Stimulated activated CD4-positive, alpha-beta T cell treated with anti-CD3 and anti-CD28 coated beads, Interleukin-2, amount 100 ng/mL, for 48 hours (primary cell): ENCODE measurements at places on chromosomes 11 and 22.

DNA sequence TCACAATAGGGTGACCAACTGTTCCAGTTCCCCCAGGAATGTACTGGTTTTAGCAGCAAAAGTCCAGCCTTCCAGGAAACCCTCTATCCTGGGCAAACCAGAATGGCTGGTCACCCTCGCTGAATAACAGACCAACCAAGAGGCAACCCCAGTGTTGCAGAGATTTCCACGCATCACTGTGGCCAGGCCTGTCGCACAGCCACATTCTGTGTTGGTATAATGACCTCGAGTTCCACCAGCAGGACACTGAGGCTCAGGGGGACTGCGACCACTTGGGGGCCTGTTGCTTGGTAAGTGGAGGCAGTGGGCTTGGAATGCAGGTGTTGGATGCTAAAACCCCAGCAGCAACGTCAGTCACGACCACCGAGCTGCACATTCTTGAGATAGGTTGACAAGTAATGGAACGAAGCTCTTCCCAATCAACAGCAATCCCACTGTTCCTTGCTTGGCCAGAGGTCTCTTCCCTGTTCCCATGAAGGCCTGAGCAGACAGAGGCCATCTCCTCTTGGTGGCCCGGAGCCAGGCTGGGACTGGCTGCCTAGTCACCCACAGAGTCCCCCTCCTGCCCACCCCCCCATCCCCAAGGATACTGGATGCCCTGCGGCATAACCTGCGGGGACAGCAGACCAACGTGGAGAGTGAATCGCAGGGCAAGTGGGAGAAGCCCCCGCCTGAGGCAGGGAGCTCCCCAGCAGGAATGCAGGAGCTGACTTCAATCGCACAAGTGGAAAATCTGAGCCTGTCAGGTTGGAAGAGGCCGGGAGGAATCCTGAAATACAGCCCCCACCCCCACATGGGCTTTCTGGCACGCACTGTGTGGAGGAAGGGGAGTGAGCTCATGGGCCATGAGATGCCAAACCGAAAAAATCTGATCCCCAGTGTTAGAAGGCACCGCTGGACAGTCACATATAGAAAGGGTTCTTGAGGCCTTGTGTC, 43.4 kb upstream of the MN1 start:
- DNase-seq: no peak

- DNase-seq: no peak
These were observed 225.8 kb downstream of the ETS1 start for GRCh38 chr11:128361451-128362020.

DNA sequence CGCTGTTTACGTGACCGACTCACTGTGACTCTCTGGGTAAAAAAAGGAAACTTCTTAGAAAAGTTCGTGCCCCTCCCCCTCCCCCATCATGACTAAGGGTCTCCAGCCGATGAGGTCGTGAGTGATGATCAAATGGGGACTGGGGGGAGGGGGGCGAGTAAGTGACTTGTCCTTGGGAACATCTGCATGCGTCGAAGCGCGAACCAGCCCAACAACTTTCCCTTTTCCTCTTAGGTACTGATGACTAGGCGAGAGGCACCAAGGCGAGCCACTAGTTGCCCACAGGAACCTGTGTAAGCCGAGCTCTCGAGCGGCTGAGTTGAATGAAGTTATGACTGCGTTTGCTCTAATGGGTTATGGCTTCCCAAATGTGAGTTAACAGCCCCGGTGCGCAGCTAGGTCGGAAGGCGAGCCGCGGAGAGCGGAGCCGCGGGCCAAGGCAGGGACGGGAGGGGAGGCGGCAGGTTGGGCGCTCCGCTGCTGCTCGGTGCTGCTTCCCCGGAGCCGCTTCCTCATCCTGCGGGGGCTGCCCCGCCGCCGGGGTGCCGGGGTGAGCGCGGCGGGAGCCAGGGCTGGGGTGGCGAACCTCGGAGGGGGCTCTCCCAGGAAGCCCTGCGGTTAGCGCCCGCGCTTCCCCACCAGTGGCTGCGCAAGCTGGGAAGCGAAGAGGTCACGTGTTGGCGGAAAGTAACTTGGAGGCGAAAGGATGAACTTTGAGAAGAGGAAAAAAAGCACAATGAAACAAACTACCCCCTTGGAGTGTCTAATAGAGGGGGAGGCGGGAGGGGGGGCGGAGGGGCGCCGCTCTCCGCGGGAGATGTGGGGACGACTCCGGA, 22.1 kb upstream of the BDNF start:
- no peak for DNase-seq

DNA sequence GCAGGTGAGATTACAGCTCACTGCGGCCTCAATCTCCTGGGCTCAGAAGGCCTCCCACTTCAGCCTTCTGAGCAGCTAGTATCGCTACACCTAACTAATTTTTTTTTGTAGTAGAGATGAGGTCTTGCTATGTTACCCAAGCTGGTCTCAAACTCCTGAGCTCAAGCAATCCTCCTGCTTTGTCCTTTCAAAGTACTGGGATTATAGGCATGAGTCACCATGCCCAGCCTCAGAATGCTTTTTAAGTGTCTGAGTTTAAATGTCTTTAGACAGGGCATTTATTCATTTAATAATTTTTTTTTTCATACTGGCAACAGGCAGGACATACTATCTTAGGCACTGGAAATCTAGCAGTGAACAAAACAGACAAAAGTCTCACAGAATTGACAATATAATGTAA, 27.7 kb downstream of the LRP4 start:
- no peak for DNase-seq

DNA sequence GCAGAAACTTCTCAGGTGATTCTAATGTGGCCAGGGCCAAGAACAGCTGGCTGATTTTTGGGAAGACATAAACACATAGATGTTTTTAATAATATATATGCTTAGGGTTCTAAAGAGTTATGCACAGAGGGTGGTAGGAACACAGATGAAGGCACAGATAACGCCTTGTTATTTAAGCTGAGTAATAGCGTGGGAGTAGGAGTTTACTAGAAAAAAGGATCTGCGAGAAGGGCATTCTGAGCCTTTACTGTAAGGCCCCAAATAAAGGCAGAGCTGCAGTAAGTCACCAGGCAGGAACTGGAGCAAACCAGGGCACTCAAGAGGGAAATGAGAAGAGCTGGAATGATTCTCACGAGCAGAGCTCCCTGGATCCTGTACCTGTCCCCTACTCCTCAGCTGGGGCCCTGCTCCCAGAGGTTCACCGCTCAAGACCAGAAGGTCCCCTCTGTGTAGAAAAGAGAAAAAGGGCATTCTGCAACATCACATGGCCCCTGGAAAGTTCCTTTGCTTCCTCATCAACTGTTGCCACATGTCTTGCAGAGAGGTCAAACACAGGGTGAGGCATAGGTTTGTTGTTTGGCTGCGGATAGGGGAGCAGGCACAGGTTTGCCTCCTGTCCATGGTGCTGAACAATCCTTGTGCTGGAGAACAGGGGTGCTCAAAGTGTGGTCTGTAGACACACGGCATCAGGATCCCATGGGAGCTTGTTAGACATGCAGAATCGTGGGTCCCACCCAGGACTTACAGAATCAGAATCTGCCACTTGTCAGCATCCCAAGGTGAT, 125.7 kb downstream of the TENM4 start:
- DNase-seq: no peak

- DNase-seq: no peak
These were observed 65.2 kb downstream of the NFAM1 start for GRCh38 chr22:42366806-42367581.

DNA sequence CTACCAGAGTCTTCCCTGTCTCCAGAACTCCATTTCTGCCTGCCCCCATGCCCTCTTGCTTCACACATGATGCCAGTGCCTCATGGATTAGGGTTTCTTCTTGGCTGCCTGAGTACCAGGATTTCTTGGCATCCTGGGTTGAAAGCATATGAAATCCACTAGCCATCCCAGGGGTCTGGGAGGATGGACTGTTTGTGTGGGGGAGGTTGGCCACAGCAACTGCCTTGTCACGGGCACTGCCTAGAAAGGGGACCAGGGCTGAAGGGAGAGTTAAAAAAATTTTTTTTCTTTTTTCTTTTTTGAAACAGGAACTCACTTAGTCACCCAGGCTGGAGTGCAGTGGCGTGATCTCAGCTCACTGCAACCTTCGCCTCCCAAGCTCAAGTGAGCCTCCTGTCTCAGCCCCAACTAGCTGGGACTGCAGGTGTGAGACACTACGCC, 4.2 kb downstream of the USP35 start:
- no peak for DNase-seq

- DNase-seq: no peak
These were observed 224.6 kb upstream of the PLET1 start for GRCh38 chr11:112485280-112485679.

- DNase-seq: no peak
These were observed 62.3 kb downstream of the DEUP1 start for GRCh38 chr11:93392867-93393266.

DNA sequence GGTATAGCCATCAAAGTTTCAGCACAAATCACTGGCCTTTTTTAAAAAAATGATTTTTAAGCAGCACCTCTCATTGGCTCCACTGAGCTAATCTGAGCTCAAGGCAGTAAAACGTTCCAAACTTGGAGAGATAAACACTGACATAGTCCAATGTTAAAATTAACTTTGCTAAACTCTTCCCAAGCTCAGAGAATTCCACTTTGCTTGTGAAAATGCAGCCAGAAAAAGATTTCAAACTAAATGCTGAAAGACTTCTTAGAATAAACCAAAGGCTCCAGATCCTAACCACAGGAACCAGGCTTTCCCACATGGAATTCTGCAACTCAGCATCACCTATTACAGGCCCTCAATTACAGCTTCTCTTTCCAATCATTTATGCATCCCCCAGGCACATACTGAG, 84.7 kb upstream of the GDPD4 start:
- no peak for DNase-seq

- DNase-seq: no peak
These were observed 184.5 kb upstream of the NTM start for GRCh38 chr11:131185915-131186314.

DNA sequence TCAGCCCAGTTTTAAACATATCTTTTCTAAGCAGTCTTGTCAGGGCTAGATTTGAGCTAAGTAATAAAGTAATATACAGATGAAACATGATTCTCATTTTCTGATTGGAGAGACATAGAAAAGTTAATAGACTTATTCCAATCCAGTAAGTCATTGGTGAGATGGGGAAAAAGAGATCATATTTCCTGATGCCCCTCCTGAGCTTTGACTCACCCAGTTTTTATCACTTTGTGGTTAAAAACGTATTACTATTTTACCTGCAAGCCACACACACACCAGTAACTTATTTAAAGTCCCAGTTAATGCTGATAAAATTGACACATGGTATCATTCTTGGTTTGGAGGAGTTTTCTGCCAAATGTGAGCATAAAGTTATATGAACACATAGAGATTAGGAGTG, 306.8 kb downstream of the CADM1 start:
- no peak for DNase-seq

DNA sequence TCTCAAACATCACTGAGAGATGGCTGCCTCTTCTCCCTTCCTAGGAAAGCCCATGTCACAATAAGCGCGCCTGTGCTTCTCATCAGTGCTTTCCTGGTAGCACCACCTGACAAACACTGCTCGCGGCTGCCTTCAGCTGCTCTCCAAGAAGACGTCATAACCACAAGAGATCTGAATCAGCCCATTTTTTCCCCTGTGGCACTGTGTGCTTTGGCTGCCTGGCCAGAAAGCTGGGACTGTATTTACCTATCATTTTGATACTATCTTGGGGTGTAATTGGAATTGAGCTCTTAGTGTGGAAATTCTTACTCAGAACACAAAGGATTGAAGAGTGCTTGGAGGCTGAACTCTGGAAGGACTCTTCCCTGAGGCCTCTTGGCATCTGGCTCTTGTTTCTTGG, 50.3 kb upstream of the EHF start:
- peak; percentile 3 for DNase-seq

DNA sequence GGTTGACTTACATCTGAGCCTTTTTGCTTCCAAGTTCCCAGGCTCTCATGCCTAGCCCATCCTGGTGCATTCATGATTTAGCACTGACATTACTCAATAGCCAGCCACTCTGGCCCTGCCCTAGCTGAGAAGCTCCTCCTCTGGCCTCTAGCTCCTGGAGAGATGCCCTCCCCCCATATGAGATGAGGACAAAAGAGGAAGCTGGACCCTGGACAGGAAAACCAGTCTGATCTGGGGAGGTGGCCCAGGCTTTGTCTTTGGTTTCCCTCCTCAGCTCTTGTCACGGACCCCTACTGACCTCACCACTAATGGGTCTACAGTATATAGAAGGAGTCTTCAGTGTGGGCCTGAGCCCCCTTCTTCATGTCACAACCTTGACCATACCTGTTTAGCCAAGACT, 3.0 kb downstream of the RHOG start:
- DNase-seq: no peak

DNA sequence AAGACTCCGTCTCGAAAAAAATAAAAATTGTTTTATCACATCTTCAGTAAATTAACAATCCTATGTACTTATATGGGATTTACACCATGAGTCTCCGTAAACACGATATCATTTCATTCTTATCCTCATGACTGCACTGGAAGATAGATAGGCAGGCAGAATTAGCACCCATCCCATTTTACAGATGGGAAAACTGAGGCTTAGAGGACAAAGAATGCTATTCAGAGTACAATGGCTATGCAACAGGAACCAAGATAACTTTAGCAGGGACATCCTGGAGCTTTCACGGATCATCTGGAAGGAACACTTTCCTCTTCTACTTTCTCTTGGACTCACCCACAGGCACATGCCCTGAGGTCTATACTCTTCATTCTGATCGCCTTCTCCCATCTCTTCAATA, 14.6 kb upstream of the SGSM1 start:
- no peak for DNase-seq

- no peak for DNase-seq
These were observed 11.4 kb upstream of the WNT11 start for GRCh38 chr11:76217653-76218160.

GRCh38 chr11:48024635-48025071, 44.3 kb downstream of the PTPRJ start:
- no peak for DNase-seq
